Chondrocyte (in vitro differentiated cells): ENCODE measurements at places on chromosomes 11 and 22.

DNA sequence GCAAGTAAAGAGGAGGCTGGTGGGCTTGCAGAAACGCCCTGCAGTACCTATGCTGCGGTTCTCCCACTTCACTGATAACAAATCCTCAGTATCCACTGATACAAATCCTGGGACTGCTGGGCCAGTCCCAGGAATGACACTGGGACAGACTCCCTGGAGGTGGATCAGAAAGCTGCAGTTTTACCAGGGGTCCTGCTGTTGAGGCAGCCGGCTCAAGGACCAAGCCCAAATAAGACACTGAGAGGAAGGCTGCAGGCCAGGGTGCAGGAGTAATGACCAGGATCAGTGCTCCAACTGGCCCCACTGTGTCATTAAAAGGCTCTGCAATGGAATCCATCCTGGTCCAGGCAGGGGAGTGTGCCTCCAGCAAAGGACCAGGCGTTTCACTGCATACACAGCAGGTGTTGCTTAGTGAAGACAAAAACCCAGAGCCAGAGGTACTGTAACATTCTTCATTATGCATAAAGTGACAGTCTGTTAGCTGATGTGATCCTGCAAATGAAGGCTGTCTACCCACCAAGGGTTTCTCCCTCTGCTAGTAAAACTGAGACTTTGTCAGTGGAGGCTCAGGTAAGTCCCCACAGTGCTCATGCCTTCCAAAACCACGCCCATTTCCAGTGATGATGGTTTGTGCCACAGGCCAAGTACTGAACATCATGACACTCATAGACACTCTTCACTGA lies 1.4 kb upstream of the C22orf39 start:
- no peaks in the 10 kb centered on the region for H3K27me3 ChIP-seq
- peak overlapping the region; percentile 28 for H3K4me3 ChIP-seq
- peak overlapping the region; percentile 94 for H3K27ac ChIP-seq
- H3K36me3 ChIP-seq = peaks cover 12% of the 10 kb centered on the region
- H3K4me1 ChIP-seq = peaks cover 28% of the 10 kb centered on the region

DNA sequence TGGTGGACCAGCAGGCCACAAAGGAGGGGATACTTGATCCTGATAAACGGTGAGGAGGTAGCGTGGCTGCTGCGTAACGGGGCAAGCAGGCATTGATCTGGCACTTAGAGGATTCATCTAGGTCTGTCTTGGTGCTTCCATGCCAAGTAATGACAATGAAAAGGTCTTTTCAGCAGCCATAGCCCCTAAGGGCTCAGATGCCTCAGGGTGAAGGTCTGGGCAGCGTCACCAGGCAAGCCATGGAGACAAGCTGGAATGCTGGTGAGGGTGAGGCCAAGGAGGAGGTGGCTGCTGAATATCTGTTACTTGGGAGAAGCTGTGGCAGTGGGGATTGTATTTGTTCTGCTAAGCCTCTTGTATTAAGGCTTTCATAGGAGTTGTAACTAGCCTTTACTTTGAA lies 4.8 kb upstream of the CHKB start:
- no peak overlapping the region for H3K27ac ChIP-seq
- no peak overlapping the region for H3K4me3 ChIP-seq
- H3K27me3 ChIP-seq = no peaks in the 10 kb centered on the region

GRCh38 chr11:842370-843002 lies at the start of the genes POLR2L and TSPAN4:
TSS of gene POLR2L (minus strand) at chr11:842529. CDS start at chr11:842508, 21 bp downstream.
TSS of gene TSPAN4 (plus strand) at chr11:842852. CDS start at chr11:850305, 7,453 bp downstream.
- no peak for DNase-seq
- H3K4me1 ChIP-seq = peaks cover 61% of the 10 kb centered on the region

DNA sequence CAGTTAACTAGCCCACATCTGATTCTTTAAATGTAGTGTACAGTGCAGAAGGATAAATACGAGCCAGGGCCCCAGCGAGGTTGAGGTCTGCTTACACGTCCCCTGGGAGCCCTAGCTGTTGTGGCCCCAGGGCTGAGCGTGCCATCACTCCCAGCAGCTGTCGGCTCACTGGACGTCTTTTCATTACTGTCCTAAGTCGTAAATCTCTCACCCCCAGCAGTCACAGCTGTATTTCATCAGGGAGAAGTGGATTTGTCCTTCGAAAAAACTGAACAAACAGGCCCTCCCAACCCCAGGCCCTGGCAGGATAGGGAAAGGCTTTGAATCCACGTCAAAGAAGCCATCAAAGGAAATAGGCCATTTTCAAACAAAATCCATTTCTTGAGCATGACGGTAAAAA lies 110.4 kb upstream of the CSNK2A3 start:
- H3K4me3 ChIP-seq = no peak overlapping the region
- H3K27ac ChIP-seq = peak overlapping the region; percentile 94
- H3K36me3 ChIP-seq = no peaks in the 10 kb centered on the region
- no peak for DNase-seq

DNA sequence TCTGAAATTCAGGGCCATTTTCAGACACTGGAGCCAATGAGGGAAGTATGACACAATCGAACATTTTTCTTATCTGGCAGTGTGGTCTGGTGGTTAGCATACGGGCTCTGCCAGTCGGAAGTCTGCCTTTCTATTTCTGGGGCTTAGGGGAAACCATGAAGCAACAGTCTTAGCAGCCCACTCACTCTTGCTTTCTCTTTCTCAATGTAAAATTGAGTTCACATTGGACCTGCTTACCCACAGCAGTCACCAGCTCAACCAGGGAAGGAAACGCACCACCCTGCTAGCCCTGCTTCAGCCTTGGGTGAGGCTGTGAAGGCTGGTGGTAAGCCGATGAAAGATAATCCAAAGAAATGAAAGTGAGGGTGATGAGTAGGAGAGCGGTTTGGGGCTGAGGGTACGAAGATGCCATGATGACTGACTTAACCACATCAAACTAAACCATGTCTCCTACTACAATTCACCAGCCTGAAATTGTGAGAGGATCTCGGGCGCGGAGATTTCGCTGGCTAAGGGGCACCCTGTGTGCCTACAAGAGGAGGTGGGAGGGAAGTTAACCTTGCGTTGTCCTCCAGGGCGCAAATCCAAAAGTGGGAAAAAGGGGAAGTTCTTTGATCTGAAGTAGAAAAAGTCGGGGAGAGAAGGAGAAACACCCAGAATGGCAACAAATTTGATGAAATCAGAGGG lies 2.0 kb upstream of the LMO2 start:
- peaks cover 1% of the 10 kb centered on the region for H3K36me3 ChIP-seq
- peaks cover 6% of the 10 kb centered on the region for H3K27me3 ChIP-seq
- H3K4me3 ChIP-seq = no peak overlapping the region
- no peak for DNase-seq
- peaks cover 9% of the 10 kb centered on the region for H3K4me1 ChIP-seq
- H3K27ac ChIP-seq = no peak overlapping the region

- DNase-seq = no peak
- peaks cover 9% of the 10 kb centered on the region for H3K4me1 ChIP-seq
- H3K27me3 ChIP-seq = no peaks in the 10 kb centered on the region
Measured at GRCh38 chr11:47400768-47401279, 7.6 kb upstream of the SLC39A13 start.

DNA sequence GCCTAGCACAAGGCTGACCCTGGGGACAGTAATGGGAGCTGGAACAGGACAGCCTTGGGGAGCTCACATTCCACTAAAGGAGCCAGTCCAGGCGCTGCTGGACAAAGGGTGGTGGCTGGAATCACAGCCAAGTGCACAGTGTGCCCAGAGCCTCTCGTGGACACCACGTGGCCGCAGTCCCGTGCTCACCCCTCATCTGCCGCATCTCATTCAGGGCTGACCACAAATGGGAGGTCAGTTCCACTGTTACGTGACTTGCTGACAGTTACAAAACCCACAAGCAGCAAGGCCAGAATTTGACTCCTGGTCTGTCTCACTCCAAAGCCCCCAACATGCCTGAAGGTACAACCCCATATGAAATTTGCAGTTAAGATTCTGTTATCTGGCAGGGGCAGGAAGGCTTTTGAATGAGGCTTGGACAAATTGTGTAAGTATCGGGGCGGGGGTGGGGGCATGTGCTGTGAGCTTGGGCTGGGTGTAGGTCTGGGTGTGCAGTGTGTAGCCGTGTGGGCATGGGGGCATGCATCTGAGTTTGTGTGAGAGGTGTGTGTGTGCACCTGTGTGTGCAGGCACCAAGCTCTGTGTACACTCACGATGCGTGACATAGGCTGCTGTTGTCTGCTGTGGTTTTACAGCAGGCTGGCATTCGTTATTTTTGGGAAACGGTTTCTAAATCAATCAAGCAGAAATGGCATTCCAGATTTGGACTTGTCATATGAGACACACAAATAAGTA lies 301.7 kb downstream of the BRD1 start:
- H3K36me3 ChIP-seq = no peaks in the 10 kb centered on the region
- no peak overlapping the region for H3K4me3 ChIP-seq
- H3K27ac ChIP-seq = no peak overlapping the region
- no peak for DNase-seq
- peaks cover 5% of the 10 kb centered on the region for H3K27me3 ChIP-seq
